ENCODE measurements at places on chromosomes 13 and 19.

DNA sequence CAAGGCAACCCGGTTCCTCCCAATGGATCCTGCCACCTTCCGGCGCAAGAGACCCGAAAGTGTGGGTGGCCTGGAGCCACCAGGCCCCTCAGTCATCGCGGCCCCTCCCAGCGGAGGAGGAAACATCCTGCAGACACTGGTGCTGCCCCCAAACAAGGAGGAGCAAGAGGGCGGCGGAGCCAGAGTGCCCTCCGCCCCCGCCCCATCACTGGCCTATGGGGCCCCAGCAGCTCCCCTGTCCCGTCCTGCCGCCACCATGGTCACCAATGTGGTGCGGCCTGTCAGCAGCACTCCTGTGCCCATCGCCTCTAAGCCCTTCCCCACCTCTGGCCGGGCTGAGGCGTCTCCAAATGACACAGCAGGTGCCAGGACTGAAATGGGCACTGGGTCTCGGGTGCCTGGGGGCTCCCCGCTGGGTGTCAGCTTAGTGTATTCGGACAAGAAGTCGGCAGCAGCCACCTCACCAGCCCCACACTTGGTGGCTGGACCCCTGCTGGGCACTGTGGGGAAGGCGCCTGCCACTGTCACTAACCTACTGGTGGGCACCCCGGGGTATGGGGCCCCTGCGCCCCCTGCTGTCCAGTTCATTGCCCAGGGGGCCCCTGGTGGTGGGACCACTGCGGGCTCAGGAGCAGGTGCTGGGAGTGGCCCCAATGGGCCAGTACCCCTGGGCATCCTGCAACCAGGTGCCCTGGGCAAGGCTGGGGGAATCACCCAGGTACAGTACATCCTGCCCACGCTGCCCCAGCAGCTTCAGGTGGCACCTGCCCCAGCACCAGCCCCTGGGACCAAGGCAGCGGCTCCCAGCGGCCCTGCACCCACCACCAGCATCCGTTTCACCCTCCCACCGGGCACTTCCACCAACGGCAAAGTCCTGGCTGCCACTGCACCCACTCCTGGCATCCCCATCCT, 11.2 kb upstream of the PRR19 start:
- DNase-seq, result peak; percentile 44

DNA sequence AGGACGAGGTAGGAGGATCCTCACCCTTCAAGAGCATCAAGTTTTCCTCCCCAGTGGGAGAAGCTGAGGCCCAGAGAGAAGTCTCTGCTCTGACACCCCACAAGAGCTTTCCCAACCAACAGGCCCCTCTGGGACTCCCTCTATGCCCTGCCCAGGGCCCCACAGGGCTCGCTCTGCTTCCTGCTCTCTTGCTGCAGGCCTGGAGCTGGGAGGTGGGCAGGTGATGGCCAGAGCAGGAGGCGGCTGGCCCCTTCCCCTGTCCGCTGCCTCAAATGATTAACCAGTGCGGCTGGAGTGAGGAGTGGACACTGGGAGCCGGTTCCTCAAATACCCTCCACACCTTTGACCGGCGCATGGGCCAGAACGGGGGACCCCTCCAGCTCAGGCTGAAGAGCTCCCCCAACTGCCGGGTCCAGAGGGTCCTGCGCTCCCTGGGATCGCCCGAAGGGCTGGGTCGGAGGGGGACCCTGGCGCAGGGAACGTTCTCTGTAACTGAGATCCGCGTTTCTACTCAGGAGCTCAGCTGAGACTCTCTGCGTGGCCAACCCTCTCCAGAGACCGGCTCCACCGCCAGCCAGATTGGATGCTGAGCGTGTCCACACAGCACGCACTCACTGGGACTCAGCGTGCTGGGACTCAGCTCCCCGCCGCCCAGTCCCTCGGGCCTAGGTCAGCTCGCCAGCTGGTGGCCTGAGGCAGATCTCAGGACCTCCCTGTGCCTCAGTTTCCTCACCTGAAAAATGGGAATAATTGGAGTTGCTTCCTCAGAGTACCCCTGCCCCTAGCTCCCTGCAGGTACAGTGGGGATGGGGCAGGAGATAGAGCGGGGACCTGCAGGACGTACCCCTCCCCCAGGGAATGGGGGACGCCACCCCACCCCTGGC, 6.7 kb upstream of the ONECUT3 start:
- no peak for DNase-seq

DNA sequence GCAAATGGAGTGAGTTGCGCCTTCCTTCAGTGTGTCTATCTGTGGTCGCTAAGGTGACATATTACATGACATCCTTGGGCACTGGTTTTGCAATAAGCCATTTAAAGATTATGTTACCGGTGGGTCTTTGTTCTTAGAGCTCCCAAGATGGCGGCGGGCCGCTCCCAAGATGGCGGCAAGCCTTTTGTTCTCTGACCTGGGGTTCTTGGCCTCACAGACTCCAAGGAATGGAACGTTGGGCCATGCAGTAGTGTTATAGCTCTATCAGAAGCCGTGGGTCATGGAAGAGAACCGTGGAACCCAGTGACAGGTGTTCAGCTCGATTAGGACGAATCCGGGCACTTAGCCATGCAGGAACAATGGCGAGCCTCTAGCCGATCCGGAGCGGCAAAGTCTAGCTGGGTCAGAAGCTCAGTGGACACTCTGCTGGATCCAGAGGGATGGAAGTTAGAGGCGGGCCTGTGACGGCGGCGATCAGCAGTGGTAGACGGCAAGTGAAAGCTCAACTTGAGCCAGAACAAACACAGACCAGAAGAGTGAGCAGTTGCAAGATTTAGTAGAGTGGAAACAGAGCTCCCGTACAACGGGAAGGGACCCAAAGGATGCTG, 188.6 kb downstream of the TEX29 start:
- DNase-seq, result no peak

DNA sequence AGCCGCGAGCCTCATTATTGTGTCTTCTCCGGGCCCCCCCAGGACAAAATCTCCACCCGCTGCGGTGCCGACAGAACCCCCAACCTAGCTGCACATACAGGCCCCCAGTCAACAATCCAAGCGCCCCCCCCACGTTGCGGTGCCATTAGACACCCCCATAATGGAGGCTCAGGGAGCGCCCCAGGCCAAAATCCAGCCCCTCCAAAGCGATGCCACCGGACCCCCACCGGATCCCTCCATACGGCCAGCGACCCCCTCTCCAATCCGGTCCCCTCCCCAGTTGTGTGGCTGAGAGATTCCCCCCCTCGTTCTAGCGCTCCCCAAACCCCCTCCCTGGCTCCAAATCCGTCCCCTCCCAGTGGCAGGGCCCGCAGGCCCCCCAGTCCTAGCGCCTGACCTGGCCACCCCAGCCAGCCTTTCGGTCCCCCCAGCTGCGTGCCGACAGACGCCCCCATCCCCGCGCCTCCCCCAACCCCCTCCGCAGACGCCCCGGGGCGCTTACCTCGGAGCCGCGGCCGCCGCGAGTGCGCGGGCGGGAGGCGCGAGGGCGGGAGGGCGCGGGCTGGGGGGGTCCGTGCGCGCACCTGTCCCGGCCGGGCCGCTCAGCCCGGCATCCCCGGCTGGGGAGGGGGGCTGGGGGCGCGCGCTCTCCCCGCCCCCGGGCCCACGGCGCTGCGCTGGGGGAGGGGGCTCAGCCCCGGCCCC, 21.6 kb upstream of the SEMA6B start:
- DNase-seq, result no peak

GRCh38 chr13:75607447-75607846, 28.7 kb upstream of the LMO7 start:
- no peak for DNase-seq

DNA sequence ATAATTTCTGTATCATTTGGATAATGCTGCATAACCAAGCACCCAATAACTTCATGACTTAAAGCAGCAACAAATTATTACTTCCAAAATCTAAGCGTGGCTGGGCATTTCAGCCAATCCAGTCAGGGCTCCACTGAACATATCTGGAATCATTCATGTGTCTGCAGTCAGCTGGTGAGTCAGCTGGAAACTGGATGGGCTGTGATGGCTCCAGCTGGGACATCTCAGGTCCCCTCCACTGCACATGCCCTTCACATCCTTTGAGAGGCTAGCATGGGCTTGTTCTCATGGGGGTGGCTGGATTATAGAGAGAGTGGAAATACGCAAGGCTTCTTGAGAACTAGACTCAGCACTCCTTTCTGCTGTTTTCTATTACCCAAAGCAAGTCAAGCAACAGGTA, 961.9 kb downstream of the DIAPH3 start:
- no peak for DNase-seq

DNA sequence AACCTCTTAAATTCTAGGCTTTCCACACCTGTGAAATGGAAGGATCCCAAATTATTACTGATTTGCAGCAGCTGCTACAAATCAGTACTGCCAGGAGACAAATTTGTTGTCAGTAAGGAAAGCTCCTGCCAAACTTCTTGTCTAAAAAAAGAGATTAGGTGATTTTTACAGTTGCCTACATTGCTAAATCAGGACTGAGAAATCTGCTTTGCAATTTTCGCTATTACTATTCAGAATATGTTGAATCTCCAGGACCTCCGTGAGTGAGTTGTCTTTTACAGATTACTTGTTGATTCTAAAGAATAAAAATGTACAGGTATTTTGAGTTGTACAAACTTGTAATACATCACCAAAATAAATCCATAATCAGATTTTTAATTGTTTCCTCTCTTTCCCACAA, 1815.9 kb downstream of the PCDH9 start:
- DNase-seq, result no peak

GRCh38 chr19:43820098-43820883, 6.8 kb upstream of the ZNF283 start:
- DNase-seq, result peak; percentile 69

DNA sequence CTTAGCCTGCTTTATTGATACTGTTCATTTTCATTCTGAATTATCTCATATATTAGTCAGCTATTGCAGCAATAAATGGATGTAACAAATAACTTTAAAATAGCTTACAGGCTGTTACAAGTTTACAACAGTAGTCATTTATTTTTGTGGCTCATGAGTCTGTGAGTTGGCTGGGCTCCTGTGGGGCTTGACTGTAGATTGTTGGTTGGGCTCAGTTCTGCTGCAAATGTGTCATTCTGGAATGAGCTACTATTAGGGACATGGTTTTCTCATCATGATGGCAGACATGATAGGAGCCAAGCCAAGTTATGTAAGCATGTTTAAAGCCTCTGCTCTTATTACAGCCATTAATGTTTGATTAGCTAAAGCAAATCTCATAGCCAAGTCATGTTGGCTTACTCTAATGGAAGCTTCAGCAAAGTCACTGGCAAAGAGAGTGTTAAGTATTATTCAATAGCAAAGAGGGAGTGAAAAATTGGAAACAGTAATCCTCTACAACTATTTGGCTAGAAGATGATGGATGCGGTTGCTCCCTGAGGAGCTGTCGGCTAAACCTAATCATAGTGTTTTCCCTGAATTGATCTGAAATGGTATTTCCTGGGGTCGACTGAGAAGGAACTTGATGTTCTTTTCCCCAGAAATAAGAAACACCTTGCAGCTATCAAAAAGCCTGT, 391.3 kb downstream of the TDRD3 start:
- DNase-seq, result no peak

DNA sequence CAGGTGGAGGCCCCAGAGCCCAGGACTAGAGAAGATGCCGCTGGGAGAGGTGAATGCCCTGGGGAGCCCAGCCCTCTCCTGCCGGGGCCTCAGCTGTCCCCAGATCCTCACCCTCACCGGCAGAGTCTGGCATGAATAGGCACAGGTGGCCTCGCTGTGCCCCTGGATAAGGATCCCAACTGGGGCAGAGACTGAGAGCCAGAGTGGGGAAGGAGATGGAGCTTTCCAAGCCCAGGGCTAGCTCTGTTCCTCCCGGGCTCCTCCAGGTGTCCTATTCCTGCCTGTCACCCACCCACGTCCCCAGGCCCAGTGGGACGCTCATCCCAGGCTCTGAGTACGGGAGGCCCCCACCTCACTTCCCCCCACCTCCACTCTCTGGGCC, 16.5 kb downstream of the PRR36 start:
- no peak for DNase-seq

- no peak for DNase-seq
Measured at GRCh38 chr13:44317752-44318151, 55.9 kb upstream of the SERP2 start.

DNA sequence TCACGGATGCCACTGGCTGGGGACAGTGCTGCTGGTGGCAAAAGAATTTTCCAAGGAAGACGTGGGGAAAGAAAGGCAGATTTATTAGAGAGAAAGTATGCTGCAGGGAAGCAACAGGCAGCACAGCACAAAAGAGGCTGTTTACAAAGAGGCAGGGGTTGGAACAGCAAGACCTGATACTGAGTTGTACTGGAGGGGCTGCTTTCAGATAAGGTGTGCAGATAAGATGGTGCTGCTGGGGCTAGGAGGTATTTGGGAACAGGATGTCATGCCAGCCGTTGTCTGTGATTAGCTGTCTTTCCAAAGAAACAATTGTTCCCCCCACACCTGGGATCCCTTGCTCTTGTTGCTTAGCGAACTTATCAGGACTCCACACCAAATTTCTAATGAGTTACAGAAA, 2023.3 kb upstream of the PCDH20 start:
- no peak for DNase-seq

- peak; percentile 24 for DNase-seq
Measured at GRCh38 chr13:78022164-78022877, 103.7 kb upstream of the EDNRB start.

DNA sequence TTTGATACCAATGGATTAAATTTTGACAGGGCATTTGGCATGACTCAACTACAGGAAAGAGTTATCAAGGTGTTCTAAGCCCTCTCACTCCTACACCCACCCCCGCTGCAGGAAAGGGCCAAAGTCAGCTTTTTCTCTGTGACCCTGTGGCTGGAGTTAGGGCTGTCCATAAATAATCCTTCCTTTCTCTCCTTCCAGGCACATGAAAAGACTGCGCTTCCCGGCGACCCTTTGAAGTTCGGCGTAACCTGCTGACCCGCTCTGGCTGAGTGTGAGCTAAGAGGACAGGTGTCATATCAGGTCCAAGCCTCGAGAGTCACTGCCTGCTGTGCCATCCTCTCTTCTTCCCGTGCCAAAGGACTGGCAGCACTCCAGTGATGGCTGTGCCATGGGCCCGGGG, 25.6 kb downstream of the ZNF114 start:
- no peak for DNase-seq

- DNase-seq, result no peak
Measured at GRCh38 chr19:27776020-27776419, 1436.9 kb downstream of the UQCRFS1 start.

DNA sequence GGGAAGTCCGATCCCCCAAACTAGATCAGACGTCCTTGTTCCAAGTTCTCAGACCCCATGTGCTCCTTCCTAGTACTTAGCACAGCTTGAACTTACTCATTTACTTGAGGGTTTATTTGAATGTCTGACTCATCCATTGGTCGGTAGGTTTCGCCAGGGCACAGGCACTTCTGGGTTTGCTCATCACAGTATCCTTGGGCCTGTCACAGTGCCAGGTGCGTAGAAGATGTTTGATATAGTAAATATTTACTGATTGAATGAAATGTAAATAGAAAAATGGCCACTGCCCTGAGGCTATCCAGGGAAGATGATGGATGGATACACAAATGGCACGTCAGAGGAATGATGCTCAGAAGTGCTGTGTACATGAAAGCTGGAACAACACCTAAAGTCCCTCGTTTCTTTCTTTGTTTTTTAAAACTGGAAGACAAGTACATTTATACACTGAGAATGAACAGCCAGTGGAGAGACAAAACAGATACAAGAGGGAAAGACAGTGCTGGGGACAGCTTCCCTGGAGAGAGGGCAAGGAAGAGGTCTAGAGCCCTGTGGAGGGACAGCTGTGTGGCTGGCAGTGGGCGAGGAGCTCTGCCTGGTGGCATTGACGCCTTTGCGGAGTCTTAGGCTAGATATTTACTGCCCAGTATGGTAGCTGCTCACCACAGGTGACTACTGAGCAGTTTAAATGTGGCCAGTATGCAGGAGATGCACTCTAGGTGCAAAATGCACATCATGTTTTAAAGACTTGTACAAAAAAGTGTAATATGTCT, 31.2 kb upstream of the KL start:
- DNase-seq, result no peak
